ENCODE measurements at places on chromosomes 3 and 15.

DNA sequence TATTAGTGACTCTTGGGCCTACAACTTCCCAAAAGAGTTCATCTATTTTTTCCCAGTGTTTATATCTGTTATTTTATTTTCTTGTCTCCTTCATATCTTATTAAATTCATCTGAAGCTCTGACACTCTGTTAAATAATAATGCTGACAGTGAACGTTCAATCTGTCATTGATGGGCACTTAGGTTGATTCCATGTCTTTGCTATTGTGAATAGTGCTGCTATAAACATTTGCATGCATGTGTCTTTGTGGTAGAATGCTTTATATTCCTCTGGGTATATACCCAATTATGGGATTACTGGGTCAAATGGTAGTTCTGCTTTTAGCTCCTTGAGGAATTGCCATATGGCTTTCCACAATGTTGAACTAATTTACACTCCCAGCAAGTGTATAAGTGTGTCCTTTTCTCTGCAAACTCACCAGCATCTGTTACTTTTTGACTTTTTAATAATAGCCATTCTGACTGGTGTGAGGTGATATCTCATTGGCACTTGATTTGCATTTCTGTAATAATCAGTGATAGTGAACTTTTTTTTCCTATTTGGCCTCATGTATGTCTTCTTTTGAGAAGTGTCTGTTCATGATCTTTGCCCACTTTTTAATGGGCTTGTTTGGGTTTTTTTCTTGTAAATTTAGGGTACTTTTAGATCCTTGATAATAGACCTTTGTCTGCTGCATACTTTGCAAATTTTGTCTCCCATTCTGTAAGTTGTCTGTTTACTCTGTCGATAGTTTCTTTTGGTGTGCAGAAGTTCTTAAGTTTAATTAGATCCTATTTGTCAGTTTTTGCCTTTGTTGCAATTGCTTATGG, 122.5 kb downstream of the LEKR1 start:
- no peaks in the 10 kb centered on the region for H3K4me1 ChIP-seq
- H3K27ac ChIP-seq: no peak overlapping the region
- no peak overlapping the region for H3K4me3 ChIP-seq
- H3K27me3 ChIP-seq: no peaks in the 10 kb centered on the region

- H3K4me1 ChIP-seq: no peaks in the 10 kb centered on the region
- H3K36me3 ChIP-seq: no peaks in the 10 kb centered on the region
- no peaks in the 10 kb centered on the region for H3K27me3 ChIP-seq
- peak overlapping the region; percentile 24 for H3K27ac ChIP-seq
Measured at GRCh38 chr3:134392336-134392983, 18.2 kb upstream of the AMOTL2 start.

DNA sequence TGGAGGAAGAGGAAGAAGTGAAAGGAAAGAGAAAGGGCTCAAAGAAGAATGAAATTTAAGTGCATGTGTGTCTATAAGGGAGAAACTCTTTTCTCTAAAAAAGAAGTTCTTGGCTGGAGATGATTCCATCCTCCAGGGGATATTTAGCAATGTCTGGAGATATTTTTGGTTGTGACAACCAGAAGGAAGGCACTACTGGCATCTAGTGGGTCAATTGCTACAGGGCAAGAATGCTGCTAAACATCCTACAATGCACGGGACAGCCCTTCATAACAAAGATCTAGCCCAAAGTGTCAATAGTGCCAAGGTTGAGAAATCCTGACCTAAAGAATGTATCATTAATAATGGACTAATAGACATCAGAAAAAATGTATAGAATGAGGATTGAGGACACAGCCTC, 57.4 kb upstream of the ST3GAL6 start:
- H3K27ac ChIP-seq: no peak overlapping the region
- no peaks in the 10 kb centered on the region for H3K27me3 ChIP-seq
- H3K36me3 ChIP-seq: no peaks in the 10 kb centered on the region
- no peak overlapping the region for H3K4me3 ChIP-seq
- no peak for DNase-seq
- no peaks in the 10 kb centered on the region for H3K4me1 ChIP-seq

GRCh38 chr3:125042725-125043406, 12.9 kb downstream of the HEG1 start:
- peaks cover 94% of the 10 kb centered on the region for H3K4me1 ChIP-seq
- peaks cover 7% of the 10 kb centered on the region for H3K36me3 ChIP-seq
- peak overlapping the region; percentile 12 for H3K4me3 ChIP-seq
- no peak for DNase-seq
- peak overlapping the region; percentile 86 for H3K27ac ChIP-seq

DNA sequence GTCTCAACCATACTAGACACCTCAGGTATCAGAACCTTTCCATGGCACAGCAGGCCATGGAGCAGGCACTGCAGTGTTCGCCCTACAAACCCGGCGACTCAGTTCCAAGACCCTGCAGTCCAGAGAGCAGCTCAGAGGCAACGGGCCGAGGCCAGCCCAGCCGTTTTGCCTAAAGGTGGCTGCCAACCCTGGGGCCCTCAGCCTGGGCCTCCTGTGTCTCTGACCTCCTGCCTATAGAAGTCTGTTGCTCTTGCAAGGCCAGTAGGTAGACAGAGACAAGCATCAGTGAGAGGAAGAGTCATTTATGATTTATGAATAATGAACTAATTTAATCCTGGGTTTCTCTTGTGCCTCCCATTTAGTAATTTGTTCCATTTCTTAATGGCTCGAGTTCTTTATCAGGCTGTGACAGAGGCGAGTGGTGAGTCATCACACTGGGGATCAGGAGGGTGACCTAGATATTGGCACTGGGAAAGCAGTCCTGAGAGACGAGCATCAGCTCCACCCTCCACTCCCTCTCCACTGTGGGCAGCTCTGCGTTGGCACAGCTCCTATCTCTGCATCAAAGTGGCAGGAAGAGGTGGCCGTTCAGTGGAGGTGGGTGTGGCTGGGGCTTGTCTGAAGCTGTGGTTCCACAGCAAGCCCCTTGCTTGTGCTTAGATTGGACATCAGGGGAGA, 79.8 kb downstream of the ABHD5 start:
- no peak overlapping the region for H3K4me3 ChIP-seq
- H3K27ac ChIP-seq: peak overlapping the region; percentile 75
- DNase-seq: peak; percentile 68

- H3K27ac ChIP-seq: no peak overlapping the region
- H3K27me3 ChIP-seq: no peaks in the 10 kb centered on the region
- H3K36me3 ChIP-seq: no peaks in the 10 kb centered on the region
- H3K4me3 ChIP-seq: no peak overlapping the region
Measured at GRCh38 chr3:104908761-104909160, 457.9 kb upstream of the ALCAM start.

GRCh38 chr3:29555590-29555989, 274.7 kb downstream of the RBMS3 start:
- no peak overlapping the region for H3K27ac ChIP-seq
- H3K4me3 ChIP-seq: no peak overlapping the region
- no peaks in the 10 kb centered on the region for H3K27me3 ChIP-seq
- peaks cover 16% of the 10 kb centered on the region for H3K4me1 ChIP-seq

- no peaks in the 10 kb centered on the region for H3K36me3 ChIP-seq
- H3K27me3 ChIP-seq: no peaks in the 10 kb centered on the region
- H3K4me1 ChIP-seq: peaks cover 18% of the 10 kb centered on the region
- peak; percentile 53 for DNase-seq
- no peak overlapping the region for H3K27ac ChIP-seq
Measured at GRCh38 chr3:42148982-42149432, 57.9 kb downstream of the TRAK1 start.

DNA sequence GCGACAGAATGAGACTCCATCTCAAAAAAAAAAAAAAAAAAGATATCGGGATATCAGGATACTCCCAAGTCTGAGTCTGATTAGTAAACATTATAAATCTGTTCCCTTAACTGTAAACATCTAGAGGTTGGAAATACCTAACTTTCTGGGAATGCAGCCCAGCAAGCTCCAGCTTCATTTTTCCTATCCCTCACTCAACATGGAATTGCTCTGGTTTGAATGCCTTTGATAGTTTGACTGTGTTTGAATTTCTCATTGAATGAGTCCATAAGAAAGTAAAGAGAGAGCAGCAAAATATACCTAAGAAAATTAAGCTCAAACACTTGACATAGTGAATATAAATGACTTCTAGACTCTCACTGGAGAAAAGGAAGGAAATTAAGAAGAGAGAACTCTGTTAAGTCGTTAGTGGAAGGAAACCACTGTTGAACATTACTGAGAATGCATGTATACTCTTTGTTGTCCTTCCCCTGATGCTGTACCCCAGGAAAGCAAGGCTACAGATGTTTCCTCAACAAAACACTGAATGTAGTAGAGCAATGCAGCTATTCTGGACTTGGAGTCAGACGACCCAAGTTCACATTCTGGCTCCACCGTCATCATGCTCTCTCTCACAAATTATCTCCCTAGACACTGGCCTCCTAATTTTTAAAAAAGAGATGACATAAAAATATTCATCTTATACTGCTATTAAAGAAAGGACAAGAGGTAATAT, 62.4 kb downstream of the CD200 start:
- peak overlapping the region; percentile 9 for H3K27ac ChIP-seq
- H3K27me3 ChIP-seq: no peaks in the 10 kb centered on the region
- no peak overlapping the region for H3K4me3 ChIP-seq

DNA sequence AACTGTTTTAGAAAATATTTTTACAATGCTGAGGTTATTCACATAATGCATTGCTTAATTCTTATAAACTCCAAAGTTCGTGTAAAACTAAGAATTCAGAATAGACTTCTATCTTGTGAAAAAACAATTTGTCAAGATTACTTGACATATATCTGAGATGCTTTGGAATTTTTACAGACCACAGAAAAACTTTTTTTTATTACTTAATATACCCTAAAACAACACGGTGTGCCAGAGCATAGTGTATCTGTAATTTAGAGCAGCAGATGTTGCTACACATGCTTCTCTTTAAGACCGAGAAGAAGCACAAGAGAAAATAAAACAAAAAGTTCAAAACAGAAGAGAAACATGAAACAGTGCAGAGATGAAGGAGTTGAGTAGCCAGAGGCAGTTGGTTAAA, 26.4 kb downstream of the ASB7 start:
- no peaks in the 10 kb centered on the region for H3K4me1 ChIP-seq
- peaks cover 39% of the 10 kb centered on the region for H3K36me3 ChIP-seq
- H3K27me3 ChIP-seq: no peaks in the 10 kb centered on the region
- no peak overlapping the region for H3K27ac ChIP-seq

DNA sequence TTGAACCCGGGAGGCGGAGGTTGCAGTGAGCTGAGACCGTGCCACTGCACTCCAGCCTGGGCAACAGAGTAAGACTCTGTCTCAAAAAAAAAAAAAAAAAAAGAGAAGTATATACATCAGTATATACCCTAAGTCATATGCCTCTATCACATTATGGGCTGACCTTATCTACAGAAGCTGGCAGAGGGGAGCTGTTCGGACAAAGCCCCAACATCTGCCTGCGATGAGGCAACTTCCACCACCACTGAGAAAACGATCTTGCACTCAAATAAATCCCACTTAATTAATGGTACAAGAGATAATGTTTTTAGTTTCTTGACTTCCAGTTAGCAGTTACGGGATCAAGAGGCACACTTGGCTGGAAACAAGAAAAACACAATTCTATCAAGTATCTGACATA, 2.2 kb downstream of the GLT8D1 start:
- DNase-seq: no peak
- H3K4me1 ChIP-seq: peaks cover 29% of the 10 kb centered on the region
- no peak overlapping the region for H3K4me3 ChIP-seq
- H3K27ac ChIP-seq: no peak overlapping the region

GRCh38 chr3:157807280-157807679, 298.9 kb downstream of the SHOX2 start:
- no peak for DNase-seq
- H3K36me3 ChIP-seq: no peaks in the 10 kb centered on the region

- peaks cover 34% of the 10 kb centered on the region for H3K4me1 ChIP-seq
- no peak overlapping the region for H3K4me3 ChIP-seq
- no peaks in the 10 kb centered on the region for H3K27me3 ChIP-seq
- H3K27ac ChIP-seq: peak overlapping the region; percentile 33
Measured at GRCh38 chr3:14460342-14461005, 58.1 kb downstream of the SLC6A6 start.

DNA sequence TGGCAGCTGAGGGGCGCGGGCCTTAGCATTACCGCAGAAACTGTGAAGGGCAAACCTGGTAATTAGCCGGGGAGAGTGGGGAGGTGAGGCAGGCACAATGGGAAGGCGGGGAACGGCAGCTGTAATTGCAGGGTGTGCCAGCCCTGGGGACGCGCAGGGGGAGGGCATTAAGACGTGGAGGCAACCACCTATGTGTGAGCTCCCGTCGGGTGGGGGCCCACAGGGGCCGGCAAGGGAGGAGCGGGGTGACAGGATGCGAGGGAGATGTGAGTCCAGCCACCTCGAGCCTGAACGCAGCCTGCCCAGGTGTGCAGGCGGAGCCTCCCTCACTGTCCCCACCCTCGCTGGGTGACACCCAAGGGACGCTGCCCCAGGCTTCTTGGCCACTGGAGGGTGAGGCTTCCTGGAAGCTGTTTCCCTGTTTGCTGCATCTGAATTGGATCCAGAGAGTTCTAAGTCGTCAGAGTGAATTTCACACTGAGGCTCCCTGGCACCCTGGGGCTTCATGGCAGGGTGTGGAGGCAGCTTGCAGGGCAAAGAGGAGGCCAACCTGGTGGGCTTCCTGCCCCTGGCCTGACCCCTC, 130.6 kb upstream of the MEF2A start:
- DNase-seq: no peak
- peak overlapping the region; percentile 39 for H3K27ac ChIP-seq
- peaks cover 52% of the 10 kb centered on the region for H3K4me1 ChIP-seq
- H3K4me3 ChIP-seq: no peak overlapping the region
- no peaks in the 10 kb centered on the region for H3K27me3 ChIP-seq
- H3K36me3 ChIP-seq: no peaks in the 10 kb centered on the region

DNA sequence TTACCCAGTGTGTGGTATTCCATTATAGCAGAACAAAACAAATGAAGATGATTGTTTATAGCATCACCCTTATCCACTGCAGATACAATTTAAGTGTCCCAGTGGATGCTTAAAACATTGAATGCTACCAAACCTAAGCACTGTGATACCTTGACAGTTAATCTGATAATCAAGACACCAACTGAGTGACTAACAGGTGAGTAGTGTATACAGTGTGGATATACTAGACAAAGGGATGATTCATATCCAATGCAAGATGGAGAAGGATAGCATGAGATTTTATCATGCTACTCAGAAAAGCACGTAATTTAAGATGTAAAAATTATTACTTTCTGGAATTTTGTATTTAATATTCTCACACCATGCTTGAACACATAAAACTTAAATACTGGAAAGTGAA, 1449.0 kb downstream of the OTOL1 start:
- DNase-seq: no peak
- no peaks in the 10 kb centered on the region for H3K4me1 ChIP-seq
- no peaks in the 10 kb centered on the region for H3K27me3 ChIP-seq
- no peak overlapping the region for H3K4me3 ChIP-seq
- H3K36me3 ChIP-seq: no peaks in the 10 kb centered on the region

- no peak overlapping the region for H3K4me3 ChIP-seq
- DNase-seq: no peak
- no peaks in the 10 kb centered on the region for H3K4me1 ChIP-seq
- H3K27ac ChIP-seq: no peak overlapping the region
- H3K36me3 ChIP-seq: no peaks in the 10 kb centered on the region
Measured at GRCh38 chr3:18111796-18112232, 313.3 kb downstream of the SATB1 start.

Measured in lower lobe of right lung (tissue), 2 donors.